Thyroid gland (tissue), 4 donors: ENCODE measurements at places on chromosomes 2 and 18. TPM values are rescaled to one million over a fixed set of nuclear protein-coding genes. Genes with fewer than 3 reads are reported as not detected.

DNA sequence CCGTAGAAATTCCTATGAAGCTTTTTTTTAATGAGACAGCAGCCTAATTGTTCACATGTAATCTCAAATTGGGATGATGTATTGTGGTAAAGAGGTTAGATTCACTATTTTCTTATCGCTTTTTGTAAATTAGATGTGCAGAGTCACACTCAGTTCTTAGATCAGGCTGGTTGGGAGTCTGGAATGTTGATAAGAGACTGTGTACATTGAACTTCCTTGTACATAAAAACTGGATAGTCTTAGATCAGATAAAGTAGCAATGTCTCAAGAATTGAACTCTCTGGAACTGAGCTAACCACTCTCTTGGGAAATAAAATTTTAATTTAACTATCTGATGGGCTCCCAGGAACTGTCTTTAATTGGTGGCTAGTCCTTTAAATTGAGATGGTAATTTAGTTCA, 108.1 kb upstream of the MSTN start:
- no peak for DNase-seq

- DNase-seq: no peak
Measured at GRCh38 chr2:203510941-203511305, 24.2 kb downstream of the RAPH1 start.

D2HGDH gene
- total RNA-seq: 34.4 TPM

PROKR1 gene
- not detected for total RNA-seq

KRTCAP3 gene
- total RNA-seq: 9.2 TPM
